ENCODE measurements at places on chromosomes 12 and 14.
A peak's percentile ranks its signal among the peaks of the same experiment; 100 is the strongest.

- no peak for DNase-seq
Observed at GRCh38 chr14:105334383-105335230, 20.1 kb downstream of the PACS2 start.

GRCh38 chr14:21494902-21495762, 16.0 kb downstream of the METTL3 start:
- DNase-seq, result no peak

- DNase-seq, result no peak
Observed at GRCh38 chr12:3311027-3311402, 180.0 kb upstream of the PRMT8 start.

- no peak for DNase-seq
Observed at GRCh38 chr12:51415931-51416330, 8.7 kb upstream of the SLC4A8 start.

DNA sequence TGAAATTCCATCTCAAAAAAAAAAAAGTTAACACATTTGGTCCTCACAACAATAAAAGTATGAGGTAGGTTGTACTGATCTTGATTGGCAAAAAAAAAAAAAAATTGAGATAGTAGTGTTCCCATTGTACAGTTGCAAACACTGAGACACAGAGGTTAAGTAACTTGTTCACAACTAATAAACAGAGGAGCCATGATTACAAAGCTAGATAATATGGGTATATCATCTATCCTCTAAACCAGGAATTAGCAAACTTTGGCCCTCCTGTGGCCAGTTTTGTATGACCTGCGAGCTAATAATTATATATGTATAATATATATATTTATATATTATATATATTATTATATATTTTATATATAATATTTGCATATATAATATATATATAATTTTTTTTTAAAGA, 2.3 kb upstream of the PSME1 start:
- no peak for DNase-seq

- no peak for DNase-seq
Observed at GRCh38 chr14:100566119-100566518, 21.1 kb downstream of the BEGAIN start.

GRCh38 chr12:73547421-73547820, 990.2 kb upstream of the ATXN7L3B start:
- no peak for DNase-seq

DNA sequence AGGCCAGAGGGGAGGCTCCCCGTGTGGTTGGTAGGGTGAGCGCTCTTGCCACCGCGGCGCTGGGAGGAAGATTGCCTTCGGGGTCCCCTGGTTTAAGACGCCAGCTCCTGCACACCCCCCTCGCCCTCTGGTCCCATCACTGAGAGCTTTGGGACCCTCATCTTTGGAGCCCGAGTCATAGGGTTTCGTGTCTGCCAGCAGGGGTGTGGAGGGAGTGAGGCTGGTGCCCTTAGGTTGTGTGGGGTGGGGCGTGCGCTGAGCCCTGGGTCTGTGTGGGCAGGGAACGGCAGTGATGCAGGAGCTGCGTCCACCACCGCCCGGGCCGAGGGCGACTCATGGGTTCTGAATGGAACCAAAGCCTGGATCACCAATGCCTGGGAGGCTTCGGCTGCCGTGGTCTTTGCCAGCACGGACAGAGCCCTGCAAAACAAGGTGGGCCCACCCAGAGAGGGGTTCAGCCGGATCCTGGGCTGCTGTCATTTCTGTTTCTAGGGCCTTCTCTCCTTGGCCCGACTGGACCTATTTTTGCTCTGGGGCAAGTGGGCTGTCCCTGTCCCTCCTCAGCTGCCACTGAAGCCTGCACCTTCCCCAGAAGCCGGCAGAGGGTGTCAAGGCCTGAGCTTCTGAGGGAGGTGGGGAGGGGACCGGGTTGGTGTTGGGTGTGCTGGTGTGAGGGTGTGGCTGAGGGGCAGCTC, 12.1 kb downstream of the ACADS start:
- DNase-seq, result no peak

- DNase-seq, result no peak
Observed at GRCh38 chr14:35333264-35333730, 41.1 kb downstream of the PSMA6 start.

DNA sequence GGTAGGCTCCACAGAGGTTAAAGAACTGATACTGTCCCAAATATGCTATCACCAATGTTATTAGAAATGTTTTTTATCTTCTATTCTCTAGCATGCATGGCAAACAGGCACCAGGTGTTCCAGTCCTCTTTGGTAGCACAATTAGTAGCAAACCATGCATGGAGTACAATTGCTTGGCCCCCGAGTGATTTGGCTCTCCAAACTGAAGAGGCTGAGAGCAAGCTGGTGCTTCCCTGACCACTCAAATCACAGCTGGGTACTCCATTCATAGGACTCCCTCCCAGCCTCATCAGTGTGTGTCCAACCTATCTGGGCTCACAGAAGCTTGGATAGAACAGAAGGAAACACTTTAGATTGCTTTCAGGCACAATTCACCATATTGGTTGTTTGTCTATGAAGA, 93.4 kb downstream of the DIO2 start:
- DNase-seq, result no peak

GRCh38 chr14:102951799-102952198, 29.3 kb downstream of the AMN start:
- no peak for DNase-seq

DNA sequence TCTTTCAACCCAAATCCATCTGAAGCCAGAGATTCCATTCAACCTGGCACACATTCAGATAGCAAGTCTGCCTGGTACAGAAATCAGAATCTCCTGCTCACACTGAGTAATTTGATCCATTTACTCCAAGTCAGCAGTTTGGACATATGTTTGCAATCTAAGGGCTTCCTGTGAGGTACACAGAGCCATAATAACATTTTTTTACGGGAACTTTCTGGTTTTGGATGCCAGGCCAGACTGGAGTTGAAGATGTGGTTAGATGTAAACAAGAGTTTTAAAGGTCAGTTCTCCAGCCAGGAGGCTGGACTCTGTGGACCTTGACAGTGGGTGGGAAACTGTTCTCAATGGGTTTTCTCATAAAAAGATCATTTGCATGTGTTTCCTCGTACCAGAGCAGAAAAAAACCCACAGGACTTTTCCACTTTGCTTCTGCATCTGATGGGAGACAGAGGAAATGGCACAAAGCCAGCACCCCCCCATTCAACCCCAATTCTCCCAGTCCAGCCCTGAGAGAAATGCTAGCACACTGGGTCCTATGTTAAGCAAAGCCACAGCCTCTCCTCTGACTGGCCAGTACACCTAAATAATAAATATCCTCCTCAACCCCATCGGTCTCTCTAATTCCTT, 17.7 kb upstream of the TSPAN11 start:
- DNase-seq, result no peak

- DNase-seq, result no peak
Observed at GRCh38 chr14:89093083-89093730, 268.8 kb downstream of the TTC8 start.

GRCh38 chr14:57820581-57820980, 45.3 kb downstream of the SLC35F4 start:
- DNase-seq, result no peak

DNA sequence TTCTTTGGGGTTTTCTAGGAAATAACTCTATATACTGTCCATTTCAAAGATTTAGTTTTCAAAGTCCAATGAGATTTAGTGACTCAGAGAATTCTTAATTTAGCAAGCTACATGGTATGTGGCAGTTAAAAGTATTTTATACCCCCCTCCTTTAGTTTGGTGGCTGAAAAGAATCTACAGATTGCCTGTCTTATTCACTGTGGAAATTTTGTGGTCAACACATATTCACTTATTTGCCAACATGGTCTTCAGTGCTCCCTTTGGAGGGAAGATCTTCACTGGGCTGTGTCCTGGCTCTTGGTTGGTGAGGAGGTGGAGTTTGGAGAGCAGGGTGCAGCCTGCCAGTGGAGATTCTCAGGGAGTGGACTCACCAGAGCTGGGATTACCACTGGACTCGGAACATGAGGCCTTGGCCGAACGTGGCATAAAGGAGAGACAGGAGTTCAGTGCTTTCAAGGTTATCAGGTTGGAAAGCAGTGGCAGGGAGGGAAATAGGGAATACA, 39.8 kb downstream of the SAMD4A start:
- no peak for DNase-seq

GRCh38 chr14:25832585-25832984, 765.2 kb downstream of the NOVA1 start:
- no peak for DNase-seq

DNA sequence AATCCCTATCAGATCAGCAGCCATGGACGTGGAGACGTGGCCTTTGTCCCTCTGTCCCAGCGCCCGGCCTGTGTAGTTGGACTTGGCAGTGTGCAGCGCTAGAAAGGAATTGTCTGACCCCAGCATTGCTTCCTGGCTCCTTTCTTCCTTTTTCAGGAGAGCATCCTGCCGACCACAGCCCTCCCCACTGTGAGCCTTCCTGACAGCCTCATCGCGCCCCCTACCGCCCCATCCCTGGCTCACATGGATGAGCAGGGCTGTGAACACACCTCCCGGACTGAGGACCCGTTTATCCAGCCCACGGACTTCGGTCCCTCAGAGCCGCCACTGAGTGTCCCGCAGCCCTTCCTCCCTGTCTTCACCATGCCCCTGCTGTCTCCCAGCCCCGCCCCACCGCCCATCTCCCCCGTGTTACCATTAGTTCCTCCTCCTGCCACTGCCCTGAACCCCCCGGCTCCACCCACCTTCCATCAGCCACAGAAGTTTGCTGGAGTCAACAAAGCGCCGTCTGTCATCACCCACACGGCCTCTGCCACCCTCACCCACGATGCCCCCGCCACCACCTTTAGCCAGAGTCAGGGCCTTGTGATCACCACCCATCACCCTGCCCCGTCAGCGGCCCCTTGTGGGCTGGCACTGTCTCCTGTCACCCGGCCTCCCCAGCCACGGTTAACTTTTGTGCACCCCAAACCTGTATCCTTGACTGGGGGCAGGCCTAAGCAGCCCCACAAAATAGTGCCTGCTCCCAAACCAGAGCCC, 40.6 kb downstream of the IL31 start:
- no peak for DNase-seq

- DNase-seq, result no peak
Observed at GRCh38 chr12:48311313-48311712, 39.4 kb downstream of the ZNF641 start.

DNA sequence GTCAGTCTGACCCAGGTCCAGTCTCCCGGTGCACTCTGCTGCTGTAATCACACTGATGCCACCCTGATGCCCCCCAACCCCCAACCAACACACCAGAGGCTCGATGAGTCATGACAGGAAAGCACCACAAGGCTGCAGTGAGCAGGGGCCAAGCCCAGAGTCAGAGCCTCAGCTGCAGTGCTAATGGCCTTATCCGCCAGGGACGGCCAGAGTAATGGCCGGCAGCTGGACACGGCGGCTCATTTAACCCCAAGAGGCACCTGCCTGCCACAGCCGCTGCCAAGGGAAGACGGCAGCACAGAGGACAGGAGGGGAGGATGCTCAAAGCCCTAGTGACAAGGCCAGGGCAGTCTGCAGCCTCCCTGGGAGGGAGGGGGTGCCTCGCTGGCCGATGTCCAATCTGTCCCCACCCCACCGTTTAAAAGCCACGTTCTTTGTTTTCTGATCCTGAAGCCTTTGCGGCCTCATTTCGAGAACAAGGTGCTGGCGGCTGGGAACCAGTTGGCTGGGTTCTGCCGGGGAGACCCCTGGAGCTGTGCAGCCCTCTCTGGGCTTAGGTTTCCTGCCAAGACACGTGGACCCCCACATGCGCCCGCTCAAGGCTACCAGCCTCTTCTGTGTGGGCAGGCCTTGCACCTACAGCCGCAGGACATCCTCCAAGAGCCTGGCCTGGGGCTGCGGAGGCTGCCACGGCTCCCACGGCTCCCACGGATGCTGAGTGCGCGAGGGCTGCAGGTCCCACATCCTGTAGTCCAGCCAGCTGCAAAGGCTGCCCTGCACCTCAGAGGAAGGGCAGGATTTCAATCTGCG, 13.1 kb downstream of the CCDC85C start:
- DNase-seq, result no peak

GRCh38 chr12:40734276-40734675, 42.0 kb downstream of the CNTN1 start:
- DNase-seq, result no peak

GRCh38 chr14:74085828-74086227, 1.1 kb downstream of the LIN52 start:
- DNase-seq, result no peak

GRCh38 chr14:70600382-70601157, at the start of gene MED6:
Gene MED6, minus strand, starts transcription at chr14:70600655. Its CDS starts 18 bp downstream, at chr14:70600637.
- DNase-seq, result peak; percentile 93

GRCh38 chr12:88552610-88553079, 27.6 kb downstream of the KITLG start:
- no peak for DNase-seq

GRCh38 chr14:101839236-101839635, 77.7 kb downstream of the PPP2R5C start:
- DNase-seq, result no peak

DNA sequence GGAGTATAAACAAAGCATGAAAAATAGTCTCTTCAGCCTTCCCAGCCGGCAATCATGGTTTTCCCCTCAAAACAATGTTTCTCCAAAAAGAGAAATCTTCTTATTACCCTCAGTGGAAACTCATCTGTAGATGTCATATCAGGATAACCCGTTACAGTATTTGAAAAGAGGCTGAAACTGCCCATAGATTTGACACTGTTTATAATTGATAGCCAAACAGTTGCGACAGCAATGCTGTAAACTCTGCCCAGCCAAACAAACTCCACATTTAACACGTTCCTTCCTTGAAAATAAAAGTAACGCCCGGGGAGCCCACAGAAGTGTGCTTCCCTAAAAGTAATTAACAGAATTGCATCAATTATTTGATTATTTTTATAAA, 201.3 kb upstream of the FOXN3 start:
- DNase-seq, result no peak

- DNase-seq, result no peak
Observed at GRCh38 chr12:12720672-12721161, 3.5 kb downstream of the CDKN1B start.

DNA sequence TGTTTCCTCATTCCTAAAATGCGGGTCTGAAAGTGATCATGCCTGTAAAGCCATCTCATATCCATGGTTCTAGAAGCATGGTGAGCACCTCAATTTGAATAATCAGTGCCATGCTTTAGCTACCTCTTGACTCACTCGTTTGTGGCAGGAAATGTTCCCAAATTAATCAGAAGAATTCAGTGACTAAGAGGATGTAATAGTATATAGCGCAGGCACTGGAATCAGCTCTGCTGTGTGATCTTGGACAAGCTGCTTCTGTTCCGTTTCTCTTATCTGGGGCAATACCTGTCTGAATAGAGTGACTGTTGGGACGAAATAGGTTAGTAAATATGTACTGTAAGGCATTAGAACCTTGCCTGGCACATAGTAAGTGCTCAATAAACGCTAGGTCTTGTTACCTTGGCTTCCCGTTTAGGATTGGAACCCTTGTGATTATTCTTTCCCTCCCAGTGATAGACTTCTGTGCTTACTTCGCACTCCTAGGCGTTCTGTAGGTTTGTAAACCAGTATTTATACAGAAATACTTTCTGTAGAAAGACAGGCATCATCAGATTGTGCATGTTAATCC, 820 bp upstream of the SMAGP start:
- DNase-seq, result no peak

GRCh38 chr14:97010491-97011160, 213.4 kb downstream of the VRK1 start:
- no peak for DNase-seq

DNA sequence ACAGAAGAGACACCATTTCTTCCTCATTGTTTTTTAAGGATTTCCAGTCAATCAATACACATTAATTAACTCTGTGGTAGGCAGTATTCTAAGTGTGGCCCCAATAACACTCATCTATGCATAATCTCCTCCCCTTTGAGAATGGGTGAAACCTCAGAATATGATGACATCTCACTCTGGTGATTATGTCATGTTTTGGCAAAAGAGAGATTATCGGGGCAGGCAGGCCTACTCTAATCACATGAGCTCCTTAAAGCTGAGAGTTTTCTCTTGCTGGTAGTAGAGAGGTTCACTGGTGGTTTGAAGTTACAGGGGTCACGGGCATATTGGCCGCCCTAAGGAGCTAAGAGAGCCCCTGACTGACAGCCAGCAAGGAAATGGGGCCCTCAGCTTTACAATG, 7.1 kb upstream of the LGMN start:
- DNase-seq, result no peak
